ENCODE measurements at places on chromosomes 1 and 21.
A peak's percentile ranks its signal among the peaks of the same experiment; 100 is the strongest.

DNA sequence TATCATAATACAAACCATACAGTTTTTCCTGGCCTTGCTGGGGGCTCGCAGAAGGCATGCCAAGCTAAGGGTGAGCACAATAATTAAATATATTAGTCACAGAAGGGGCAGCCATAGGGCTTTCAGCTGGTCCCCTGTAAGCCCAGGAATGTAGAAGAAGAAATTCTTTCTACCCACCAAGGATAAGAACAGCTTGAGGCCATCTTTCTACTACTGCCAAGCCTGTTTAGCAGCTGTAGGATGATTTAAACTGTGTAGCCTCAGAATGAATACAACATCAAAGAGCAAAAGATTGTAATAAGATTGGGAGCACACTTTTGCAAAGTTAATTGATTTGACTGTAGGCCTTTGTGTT is 171.5 kb downstream of the LRRC7 start:
- DNase-seq: no peak

DNA sequence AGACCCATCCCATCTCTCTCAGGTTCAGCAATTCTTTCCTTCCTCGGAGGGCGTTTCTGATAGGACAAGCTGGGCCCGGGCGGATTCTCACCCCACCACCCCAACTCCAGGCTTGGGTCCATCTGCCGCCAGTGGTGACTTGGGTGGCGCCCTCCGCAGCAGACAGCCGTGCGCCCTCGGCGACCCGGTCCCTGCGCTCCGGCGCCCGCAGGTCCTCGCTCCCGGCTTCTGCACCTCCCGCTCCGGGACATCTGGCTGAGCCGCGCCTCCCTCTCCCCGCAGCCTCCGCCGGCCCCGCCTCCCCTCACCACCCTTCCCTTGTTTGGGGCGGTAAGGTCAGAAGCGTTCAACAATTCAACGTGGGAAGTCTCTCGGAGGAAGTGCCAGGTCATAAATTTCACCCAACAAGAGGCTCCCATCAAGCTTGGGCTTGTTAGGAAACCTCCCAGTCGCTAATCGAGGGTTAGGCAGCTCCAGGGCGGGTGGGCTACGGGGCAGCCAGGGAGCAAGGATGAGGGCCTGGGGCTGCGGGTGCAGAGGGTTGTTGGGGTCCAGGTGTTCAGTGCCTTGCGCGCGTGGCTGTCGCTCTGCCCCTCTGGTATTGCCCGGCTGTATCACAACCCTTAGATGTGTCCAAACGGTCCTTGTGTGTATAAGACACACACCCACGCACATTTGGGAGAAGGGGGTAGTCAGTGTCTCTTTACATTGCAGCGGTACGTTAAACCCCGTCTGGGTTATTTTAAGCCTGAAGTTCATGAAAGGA is 39.8 kb downstream of the OLIG1 start:
- peak; percentile 16 for DNase-seq

DNA sequence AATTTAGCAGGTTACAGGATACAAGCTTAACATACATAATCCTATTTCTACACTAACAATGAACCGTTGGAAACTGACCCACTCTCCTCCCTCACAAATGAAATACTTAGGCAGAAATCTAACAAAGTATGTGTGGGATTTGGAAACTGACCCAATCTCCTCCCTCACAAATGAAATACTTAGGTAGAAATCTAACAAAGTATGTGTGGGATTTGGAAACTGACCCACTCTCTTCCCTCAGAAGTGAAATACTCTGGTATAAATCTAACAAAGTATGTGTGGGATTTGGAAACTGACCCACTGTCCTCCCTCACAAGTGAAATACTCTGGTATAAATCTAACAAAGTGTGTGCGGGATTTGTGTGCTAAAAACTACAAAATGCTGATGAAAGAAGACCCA is 60.3 kb downstream of the TRAF5 start:
- DNase-seq: no peak

DNA sequence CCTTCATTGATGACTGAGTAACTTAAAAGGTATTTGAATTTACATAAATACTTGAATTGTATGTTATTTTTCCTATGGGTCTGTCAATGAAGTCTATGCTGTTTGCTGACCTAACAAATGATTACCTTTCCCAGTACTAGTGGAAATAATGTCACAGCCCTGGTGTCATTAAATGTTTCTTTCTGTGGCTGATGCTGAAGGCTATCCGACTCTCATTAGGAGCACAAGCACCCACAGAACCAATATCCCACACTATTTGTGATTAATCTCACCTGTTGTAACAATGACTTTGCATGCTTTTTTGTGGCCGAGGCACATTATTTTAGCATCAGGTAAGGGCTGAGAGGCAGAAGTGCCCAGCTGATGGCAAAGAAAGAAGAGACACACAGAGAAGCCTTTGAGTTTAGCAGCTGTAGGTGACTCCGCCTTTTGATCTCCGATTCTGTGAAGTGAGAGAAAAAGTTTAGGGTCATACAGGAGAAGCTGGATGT is 25.8 kb upstream of the TRIM45 start:
- DNase-seq: no peak

DNA sequence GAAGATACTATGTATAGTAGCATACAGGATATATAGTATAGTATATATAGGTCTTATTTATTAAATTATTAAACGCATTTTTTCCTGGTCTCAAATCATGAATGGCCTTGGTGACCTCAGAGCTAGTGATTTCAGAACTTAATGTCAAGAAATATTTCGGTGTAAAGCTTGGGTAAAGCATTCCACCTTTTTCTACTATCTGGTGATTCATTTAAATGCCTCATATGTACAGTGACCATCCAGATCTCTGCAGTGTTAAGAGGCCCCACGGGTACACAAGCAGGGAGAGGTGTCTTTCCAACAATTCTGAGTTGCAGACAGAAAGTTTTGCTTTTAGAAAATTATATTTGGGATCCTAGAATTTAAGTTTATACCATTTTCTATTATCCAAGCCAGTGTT is 626.5 kb downstream of the PTPRC start:
- DNase-seq: no peak

DNA sequence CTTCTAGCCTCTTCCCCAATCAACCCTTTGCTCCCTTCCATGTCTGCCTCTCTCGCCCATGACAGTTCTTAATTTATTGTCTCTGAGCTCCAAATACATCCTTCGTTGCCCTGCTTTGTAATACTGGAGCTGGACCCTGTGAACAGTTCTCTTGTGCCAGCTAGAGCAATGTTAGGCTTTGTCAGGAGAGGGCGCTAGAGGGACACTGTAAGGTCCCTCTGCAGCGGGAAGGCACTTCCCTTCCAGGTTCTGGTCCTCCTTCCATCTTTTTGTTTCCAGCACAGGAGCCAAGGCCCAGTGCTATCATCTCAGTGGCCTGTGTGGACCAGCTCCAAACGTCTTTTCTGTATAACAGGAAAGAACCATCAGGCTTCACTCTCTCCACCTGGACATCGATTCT is 95.9 kb downstream of the PTPRU start:
- no peak for DNase-seq

DNA sequence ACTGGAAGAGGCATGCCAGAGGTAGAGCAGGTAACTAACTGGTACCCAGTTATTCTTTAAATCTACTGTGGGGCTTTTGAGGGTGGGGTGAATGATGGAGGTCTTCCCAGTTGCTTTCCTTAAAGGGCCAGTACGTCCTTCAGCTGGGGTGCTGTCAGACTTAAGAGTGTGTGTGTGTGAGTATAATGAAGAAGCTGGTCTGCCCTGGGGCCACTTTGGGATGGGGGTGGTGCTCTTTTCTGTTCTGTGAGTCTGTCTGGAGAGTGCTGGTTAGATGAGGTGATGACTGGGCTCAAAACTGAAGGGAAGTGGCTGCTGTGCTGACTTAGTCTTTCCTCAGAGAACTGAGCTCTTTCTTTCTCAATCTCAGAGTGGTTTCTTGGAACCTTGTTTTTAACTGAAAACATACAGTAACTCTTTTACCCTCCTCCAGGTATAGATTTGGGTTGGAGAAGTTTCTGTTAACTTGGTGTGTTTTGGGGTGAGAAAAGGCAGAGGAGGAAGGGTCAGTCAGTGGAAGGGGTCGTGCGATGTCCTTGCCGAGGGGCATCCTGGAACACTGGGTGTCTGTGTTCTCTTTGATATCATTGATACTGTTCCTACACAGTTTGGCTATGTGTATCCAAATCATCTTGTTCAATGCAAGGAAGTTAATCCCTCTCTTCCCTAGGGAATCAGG is 746 bp downstream of the MACF1 start:
- DNase-seq: peak; percentile 47

- no peak for DNase-seq
Observed at GRCh38 chr1:110242731-110243130, 32.6 kb downstream of the KCNC4 start.

DNA sequence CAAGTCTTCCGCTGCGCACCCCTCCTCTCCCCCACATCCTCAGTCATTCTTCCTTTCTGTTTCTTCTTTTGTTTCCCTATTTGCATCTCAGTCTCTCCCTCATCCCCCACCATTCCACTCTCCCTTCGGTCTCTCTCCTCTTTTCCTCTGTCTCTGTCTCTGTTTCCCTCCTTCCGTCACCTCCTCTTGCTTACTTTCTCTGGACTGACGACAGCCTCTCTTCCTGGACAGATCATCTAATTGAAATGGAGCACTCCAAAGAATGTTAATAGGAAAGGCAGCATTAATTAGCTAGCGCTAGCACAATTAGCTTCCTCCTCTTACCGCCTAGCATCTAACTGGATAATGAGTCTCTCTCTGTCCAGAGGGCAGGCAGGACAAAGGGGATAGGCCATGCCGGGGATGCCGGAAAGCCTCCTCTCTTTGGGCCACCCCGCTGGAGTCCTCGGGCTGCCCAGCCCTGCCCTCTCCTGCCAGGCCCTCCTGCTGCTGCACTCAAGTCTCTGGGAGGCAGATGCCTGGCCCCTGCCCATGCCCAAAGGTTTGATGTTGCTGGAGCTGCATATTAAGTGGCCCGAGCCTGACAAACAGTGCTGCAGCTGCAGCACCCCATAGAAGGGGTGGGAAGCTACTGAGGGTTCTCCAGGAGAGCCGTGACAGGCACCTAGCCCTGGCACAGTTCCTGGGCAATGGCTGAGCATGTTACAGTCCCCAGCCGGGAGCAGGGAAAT is 20.8 kb downstream of the DISP3 start:
- DNase-seq: no peak

- DNase-seq: no peak
Observed at GRCh38 chr1:23369335-23370013, at the start of gene ZNF436. ZNF436 (minus strand) TSS chr1:23369836; CDS start chr1:23368005, 1,831 bp downstream.

GRCh38 chr1:162214202-162214601 is 144.7 kb downstream of the NOS1AP start:
- DNase-seq: no peak

GRCh38 chr1:48746906-48747305 is 29.8 kb downstream of the BEND5 start:
- DNase-seq: no peak

DNA sequence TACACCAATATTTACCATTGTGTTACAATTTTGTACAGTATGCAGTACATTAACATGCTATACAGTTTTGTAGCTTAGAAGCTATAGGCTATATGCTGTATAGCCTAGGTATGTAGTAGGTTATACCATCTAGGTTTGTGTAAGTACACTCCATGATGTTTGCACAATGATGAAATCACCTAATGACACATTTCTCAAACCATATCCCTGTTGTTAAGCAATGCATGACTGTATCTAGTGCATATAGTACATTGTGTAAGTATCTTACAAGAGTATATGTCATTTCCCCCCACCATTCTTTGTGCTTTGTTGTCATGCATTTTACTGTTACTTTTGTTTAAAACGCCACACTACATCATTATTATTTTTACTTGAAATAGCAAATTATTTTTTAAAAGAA is 65.7 kb upstream of the RNF11 start:
- peak; percentile 44 for DNase-seq

DNA sequence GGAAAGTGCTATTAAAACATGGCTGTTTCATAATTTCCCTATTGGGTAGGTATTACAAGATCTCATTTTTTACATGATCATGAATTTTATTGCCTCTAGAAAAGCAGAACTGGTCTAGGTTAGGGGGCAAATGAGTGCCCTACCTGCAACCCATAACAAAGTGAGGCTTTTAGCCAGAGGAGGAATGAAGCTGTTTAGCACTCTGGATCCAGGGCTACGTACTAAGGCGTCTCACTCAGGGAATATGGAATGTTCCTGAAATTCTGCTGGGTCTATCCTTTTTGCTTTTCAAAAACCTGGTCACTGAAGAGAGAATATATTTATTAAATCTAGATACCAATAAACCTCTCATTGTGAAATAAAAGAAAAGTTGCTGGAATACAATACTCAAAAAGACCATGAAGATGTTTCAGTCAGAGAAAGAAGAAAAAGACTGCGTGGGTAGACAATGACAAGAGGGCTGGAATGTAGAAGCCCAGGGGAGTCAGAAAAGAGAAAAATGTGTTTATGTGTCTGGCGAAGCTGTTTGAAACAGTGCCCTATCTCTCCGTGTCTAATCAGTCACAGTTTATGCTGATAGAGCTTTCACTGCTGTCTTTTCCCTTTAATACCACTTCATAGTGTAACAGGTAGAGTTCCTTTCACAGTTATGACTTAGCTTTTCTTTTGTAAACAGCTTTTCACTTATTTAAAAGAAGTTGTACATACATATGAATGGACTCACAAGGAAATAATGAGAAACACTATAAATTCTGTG is 25.0 kb upstream of the SYDE2 start:
- DNase-seq: no peak

DNA sequence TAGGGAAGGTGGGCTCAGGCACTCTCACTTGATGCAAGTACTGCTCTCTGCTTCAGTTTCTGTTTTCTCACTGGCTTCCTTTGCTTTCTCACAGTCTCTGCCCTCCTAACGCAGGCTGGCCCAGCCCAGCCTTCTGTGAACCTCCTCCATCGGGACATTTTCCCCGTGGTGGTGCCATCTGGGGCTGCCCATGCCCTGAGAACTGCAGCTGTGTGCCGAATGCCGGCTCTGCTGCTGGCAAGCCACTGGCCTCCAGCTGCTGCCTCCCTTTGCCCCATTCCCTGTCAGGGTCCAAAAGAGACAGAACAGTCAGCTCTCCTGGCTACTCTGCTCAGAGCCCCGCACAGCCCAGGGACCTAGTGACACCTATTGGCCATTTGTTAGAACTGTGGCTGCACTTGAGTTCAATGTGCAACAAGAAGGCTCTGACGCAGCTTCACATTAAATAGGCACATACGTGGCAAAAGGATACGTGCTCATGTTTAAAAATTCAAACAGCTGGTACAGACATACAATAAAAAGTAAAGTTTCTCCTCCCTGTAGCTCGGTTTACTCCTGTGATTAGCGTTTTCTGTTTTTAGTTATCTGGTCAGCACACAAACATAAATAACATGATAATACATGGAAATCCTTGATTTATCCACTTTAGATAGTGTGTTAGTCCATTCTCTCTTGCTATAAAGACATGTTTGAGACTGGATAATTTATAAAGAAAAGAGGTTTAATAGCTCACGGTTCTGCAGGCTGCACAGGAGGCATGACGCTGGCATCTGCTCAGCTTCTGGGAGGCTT is 46.6 kb downstream of the FCRL5 start:
- DNase-seq: no peak

DNA sequence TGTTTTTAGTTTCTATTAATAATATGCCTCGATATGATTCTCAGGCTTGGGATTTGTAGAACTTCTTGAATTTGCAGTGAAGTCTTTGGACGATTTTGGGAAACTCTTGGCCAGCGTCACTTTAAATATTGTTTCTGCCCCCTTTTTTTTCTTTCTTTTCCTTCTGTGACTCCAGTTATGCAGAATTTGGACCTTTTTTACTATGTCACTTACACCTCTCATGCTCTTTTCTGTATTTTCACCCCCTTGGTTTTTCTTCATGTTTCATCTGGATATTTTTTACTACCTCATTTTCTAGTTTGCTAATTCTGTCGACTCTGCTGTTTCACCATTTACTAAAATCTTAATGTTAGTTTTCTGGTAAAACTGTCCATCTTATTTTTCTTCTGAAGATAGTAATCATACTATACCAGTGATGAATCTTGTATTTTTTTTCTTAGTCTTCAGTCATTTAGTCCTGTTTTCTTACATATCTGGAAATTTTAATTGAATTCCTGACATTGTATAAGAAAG is 173.6 kb downstream of the DHRS3 start:
- no peak for DNase-seq

Measured in SIG-M5 (cell line).